ENCODE measurements at places on chromosomes 5 and 9.

- DNase-seq, result no peak
Observed at GRCh38 chr5:62592558-62592957, 13.9 kb downstream of the LRRC70 start.

GRCh38 chr5:36305571-36306326, 4.0 kb upstream of the RANBP3L start:
- no peak for DNase-seq

GRCh38 chr9:110087605-110088004, 120.4 kb downstream of the C9orf152 start:
- DNase-seq, result no peak

- no peak for DNase-seq
Observed at GRCh38 chr5:60699288-60699608, 718 bp downstream of the DEPDC1B start.

GRCh38 chr9:127249877-127250276, 14.7 kb upstream of the GARNL3 start:
- DNase-seq, result no peak

DNA sequence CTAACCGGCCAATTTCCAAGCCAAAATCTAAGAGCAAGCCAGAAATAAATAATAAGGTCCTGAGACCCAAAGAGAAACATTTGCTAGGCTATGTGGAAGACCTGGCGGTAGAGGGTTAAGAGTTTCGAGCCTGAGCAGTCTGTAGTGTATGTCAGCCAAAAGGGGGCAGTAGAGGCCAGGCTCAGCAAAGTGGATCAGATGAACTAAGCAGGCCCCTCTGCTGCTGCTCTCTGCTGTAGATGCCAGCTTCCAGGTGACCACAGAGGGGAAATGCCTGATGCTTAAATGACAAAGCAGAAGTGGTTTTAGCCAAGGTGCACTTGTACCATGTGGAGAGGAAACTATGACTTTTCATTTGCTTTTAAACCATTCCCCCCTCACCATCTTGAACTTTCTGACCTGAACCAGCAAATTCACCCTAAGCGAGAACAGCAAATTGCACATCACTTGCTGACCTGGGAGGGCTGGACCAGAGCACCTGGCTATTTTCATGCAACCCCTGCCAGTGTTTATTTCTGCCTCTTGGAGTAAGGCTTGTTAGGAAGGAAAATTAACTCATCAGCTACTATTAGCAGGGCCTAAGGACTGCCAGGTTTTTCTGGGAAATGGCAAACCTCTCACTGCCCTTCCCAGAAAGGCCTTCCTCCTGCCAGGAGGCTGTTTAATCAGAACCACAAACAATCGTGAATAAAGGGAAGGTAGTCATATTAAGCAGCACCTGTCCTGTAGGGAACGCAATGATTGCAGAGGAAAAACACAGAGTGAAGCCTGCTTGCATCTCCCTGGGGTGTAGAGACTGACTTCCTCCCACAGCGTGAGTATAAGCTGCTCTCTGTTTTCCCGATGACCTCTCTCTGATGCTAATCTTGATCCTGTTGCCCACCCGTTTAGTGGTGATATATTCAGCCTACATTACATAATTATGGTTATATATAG, 818.2 kb downstream of the TLR4 start:
- DNase-seq, result no peak

DNA sequence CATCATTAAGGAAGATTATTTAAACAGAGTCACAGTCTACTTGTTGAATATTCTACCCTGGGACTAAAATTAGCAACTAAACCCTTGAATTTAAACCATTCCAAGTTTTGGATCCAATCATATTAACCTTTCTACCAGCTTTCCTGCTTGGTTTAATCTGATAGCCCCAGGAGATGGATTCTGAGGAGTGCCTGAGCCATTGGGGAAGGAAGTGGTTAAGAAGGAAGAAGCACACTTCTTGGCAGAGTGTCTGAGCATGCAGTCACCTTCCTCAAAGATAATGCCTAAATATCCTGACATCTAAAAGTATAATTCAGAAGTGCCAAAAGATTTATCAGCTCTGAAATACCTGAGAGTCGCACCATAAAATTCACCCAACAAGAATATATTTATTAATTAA, 74.1 kb upstream of the SNCAIP start:
- no peak for DNase-seq

GRCh38 chr9:108565651-108566378, 290.0 kb downstream of the ACTL7B start:
- no peak for DNase-seq

- no peak for DNase-seq
Observed at GRCh38 chr9:81605170-81605670, 84.1 kb downstream of the TLE1 start.

GRCh38 chr5:89604342-89604741, 721.4 kb upstream of the MEF2C start:
- no peak for DNase-seq

- DNase-seq, result no peak
Observed at GRCh38 chr9:98927724-98928123, 16.0 kb upstream of the COL15A1 start.

GRCh38 chr5:161804263-161804662, 43.7 kb upstream of the GABRA1 start:
- no peak for DNase-seq

GRCh38 chr9:89734600-89735041, 129.8 kb downstream of the GADD45G start:
- DNase-seq, result no peak
